ENCODE measurements at places on chromosomes 13 and 19.

DNA sequence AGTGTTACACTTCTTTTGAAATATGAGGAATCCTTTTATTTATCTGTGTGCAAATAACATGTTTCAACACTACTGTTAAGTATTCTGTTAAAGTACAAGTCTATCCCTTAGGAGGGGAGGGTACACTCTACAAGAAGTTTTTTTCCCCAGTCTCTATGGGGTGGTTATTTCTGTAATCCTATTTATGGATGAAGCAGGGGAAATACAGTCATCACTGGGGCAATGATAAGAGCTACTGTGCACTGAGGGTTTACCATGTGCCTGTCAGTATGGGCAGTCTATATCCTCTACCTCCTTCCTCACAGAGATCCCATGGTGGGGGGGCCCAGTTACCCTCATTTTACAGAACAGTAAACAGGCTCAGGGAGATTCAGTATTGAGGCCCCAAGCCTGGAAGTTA lies 16.6 kb upstream of the TRIM13 start:
- DNase-seq: no peak

DNA sequence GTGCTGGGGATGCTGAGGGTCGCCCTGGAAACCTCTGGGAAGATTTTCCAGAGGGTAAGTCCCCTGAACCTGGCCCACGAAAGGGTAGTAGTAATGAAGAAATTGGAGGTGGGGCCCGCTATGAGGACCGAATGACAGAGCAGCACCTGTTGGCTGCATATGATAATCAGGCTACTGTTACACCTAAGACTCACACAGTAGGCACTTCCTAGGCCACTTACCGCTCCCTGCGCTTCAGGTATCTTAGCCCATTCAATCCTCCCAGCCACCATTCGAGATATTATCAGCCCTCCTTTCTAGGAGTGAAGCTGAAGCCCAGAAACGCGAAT lies 4.3 kb upstream of the LRFN3 start:
- DNase-seq: no peak

DNA sequence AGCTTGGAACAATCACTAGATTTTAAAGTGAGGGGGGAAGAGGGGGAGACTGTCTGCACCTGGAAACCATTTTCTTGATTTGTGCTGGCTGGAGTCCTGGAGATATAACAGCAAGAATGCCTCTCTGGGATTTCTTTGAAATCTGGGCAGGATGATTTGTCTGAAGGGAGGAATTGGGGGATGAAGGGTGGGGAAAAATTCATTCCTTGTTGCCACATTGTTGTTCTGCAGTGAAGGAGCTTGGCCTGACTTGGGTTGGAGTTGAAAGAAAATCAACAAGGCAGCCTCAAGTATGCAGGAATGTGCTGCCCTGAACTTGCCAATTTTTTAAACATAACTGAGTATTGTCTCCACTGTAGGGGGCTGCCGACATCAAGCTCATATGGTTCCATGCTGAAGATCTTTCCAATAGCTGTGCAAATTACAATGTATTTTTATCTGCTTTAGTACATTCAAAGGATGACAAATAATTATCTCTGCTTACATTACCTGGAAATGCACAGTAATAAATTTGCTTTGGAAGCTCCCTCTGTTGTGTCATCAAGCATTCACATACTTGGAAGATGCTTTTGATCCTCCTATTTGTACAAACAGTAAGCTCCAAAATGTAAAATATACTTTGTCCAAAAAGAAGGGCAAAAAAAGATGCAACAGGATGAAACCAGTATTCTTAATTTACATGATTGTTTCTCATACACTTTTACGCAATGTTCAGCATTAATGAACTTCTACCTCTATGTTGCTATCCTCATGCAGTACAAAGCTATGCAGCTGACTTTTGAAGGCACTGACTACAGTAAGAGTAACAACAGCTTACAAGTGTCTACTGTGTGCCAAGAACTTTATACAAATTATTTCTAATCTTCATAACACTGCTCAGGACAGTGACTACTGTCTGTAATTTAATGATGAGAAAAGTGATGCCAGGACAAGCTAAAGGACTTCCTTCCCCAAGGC lies 627.9 kb upstream of the KLF12 start:
- peak; percentile 99 for DNase-seq

DNA sequence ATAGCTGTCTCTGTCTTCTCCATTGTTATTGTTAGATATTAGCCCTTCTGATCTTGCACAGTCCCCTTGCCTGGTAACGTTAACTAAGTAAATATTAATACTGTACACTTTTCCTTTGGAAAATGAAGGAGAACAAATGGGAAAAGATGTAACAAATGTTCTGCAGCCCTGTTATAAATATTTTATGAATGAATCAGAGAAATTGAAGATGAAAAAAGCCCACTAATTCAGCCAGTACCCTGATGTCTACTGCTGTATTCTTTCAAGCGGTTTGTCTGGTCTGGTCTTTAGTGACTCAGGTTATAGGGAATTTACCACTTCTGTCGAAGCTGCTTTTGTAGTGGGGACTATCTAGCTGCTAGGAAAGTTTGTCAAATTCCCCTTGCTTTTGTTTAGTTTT lies 121.0 kb downstream of the COG6 start:
- peak; percentile 96 for DNase-seq

- peak; percentile 21 for DNase-seq
Observed at GRCh38 chr19:12841094-12841493, 2.8 kb downstream of the MAST1 start.

- DNase-seq: no peak
Observed at GRCh38 chr19:2490659-2491058, 14.7 kb downstream of the GADD45B start.

DNA sequence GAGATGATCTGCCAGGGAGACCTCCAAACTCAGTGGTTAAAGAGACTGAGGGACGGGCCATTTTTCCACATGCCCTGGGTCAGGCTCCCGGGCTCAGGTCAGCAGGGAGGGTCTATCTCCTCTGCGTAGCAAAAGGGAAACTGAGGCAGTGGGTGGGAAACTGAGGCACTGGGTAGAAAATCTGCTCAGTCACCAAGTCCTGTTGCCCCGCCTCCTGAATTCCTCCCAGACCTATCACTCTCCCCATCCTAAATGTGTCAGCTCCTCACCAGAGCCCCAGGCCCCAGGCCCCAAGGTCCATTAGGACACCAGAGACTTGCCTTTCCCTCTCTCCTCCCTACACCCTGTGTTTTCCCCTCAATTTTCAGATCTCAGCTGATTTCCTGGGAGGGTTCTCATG lies 2.4 kb downstream of the CD320 start:
- DNase-seq: no peak

DNA sequence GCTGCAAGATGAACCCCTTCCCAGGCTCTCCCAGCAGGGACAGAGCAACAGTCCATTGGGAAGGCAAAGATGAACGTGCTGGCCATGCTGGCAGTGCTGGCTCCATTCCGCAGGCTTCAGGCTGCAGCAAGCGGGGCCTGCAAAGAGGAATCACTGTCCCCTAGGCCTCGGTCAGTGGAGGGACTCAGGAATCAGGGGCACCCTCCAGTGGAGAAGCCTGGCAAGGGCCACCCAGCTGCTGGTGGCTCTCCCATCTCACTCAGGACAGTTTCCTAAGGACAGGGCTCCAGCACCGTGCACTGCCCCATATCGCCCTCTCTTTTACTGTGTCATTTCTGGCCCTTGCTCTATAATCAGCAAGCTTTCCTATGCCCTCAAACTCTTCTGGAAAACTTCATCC lies 498.6 kb downstream of the EFNB2 start:
- no peak for DNase-seq

DNA sequence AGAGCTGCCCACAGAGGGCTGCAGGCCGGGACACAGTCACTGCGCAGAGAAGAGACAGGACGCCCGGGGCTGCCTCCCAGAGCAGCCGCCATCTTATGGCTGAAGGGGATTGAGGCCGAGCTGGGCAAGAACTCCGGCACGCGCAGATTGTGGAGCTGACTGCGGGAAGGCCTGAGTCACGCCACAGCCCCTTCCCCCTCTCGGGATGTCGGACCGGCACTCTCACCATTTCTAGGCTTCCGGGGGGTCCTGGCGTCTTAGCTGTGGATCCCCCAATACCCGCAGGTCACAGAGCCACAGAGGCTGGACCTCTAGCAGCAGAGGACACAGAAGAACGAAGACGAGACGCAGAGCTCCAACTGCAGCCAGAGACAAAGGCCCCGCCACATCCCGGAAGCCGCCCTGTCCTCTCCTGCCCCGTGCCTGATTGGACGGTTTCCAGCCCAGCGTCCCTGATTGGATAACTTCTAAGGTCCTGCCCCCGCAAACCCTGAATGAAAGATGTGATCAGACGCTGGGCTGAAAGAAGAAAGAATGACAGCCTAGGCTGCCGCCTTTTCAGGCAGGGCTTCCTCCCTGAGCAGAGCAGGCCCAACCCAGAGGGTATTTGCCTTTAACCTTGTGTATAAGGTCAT lies at the start of gene ZNF43:
Gene ZNF43, minus strand, starts transcription at position 373 of the 635 bp plus-strand sequence. Its CDS starts 144 bp downstream, at position 229.
- peak; percentile 97 for DNase-seq

DNA sequence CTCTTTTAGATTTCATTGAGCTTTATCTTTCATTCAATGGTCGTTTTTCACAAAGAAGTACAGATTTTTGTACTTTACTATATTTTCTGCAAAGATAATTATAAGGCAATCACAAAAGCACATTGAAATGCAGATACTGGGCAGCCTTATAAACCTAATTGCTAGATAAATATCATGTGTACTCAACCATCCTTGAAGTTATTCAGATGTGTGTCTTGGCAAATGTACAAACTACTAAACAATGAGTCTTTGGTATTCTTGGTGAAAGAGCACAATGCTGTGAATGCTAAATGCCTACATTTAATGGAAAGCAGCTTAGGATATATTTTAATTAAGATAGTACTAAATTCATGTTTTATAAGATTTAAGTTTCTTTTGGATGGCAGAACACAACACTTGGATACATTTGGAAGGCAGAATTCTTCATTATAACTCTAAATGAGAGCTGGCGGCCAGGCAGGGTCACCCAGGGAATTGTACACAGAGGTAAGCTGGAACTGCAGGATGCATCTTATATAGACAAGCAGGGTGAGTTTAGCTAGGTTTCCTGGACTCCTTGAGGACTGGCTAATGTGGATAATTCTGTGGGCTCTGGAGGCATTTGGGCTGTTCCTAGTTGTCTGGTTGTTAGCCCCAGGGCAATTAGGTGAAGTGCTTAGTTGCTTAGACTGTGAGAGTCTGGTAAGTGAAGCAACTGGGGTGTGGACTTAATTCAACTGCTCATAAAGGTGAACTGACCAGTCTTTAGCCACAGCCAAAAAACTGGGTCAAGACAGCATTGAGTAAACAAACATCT lies 286.6 kb downstream of the PCDH20 start:
- DNase-seq: no peak

GRCh38 chr19:32403291-32403995 lies 2.1 kb upstream of the DPY19L3 start:
- DNase-seq: no peak

DNA sequence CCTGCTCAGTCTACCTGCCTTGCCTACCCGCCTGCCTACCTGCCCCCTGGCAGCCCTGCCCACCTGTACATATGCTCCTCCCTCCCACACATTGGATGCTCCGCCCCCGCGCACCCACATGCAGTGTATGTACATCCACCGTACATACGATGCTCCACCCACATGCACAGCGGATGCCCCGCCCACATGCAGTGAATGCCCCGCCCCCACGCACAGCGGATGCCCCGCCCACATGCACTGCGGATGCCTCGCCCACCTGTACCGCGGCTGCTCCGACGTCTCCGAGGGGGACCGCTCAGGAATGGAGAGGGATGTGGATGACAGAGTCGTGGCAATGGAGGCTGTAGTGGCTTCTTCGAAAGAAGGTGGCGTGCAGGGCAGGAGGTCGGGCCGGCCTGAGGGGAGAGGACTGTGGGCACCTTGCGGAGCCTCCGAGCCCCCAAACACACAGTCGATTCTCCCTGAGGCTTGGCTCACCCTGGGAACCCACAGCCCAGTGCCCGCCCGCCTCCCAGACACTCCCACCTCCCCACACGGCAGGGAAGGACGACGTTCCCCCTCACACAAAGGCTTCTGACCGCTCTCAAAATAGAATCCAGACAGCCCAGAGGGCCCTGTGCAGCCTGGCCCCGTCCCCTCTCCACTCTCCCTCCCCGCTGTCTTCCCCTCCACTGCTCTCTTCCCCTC lies 16.5 kb upstream of the CACTIN start:
- DNase-seq: no peak

- peak; percentile 55 for DNase-seq
Observed at GRCh38 chr19:8609279-8610040, 1.1 kb downstream of the ADAMTS10 start.

DNA sequence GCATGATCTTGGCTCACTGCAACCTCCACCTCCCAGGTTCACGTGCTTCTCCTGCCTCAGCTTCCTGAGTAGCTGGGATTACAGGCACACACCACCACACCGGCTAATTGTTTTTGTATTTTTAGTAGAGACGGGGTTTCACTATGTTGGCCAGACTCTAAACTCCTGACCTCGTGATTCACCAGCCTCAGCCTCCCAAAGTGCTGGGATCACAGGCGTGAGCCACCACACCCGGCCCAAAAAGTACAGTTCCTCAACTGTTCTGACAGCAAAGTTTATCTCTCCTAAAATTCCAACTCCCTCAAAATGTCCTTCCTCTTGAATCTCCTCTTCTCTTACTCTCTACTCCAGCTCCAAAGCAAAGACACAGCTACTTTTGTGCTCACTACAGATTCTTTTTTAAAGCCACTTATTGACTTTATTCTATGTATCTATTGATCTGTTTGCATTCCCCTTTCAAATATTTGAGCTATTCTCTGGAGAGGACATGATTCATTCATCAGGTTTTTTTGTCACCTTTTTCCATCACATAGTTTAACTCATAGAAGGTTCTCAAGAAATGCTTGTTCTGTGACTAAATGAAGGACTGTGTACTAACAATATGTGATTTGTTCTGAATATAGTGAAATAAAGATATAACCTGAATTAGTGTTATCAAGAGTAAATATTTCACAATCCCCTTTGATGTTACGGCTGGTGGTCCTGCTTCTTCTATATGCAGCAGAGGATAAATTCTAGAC lies 142.2 kb downstream of the TBC1D4 start:
- DNase-seq: no peak

- DNase-seq: peak; percentile 72
Observed at GRCh38 chr13:98033277-98034247, 80.1 kb downstream of the IPO5 start.

DNA sequence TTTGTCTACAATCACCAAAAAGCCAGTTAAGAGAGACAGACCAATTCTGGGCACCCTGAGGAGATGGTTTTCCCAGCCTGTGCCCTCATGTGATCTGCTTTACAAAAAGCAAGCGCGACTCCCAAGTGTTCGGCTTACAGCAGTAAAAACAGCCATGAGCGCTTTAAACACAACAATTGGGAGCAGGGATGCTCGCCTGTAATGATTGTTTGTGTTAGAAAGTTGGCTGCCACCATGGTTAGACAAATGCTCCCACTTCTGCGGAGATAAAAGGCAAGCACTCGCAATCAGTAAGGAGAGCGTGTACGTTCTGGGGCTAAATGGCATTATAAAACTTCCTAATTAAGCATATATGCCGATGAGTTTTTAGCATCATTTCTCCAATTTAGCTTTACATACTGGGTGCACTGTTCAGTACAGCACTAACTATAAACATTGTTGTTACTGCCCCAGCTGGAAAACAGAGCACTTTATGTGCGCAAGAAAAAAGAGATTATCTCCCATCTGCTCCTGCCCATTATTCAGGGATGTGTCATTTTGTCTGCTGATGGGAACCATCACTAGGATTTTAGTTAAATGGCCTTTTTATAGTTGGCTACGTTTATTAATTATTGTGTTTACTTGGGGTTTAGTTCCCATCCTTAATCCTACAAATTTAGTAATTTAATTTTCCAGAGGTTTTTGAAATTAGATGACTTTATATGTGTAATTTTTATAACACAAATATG lies 309.3 kb upstream of the MAB21L1 start:
- DNase-seq: no peak
